ENCODE measurements at places on chromosomes 12 and 14.

- H3K27ac ChIP-seq, result no peak overlapping the region
- no peak for ATAC-seq
- peaks cover 49% of the 10 kb centered on the region for H3K36me3 ChIP-seq
- H3K27me3 ChIP-seq, result no peaks in the 10 kb centered on the region
Measured at GRCh38 chr12:110548678-110549077, 34.4 kb downstream of the PPTC7 start.

GRCh38 chr12:126160912-126161311 is 1095.7 kb downstream of the AACS start:
- H3K4me1 ChIP-seq, result no peaks in the 10 kb centered on the region
- no peak overlapping the region for H3K4me3 ChIP-seq
- H3K27ac ChIP-seq, result no peak overlapping the region
- no peaks in the 10 kb centered on the region for H3K36me3 ChIP-seq
- no peaks in the 10 kb centered on the region for H3K27me3 ChIP-seq
- no peak for ATAC-seq

- no peaks in the 10 kb centered on the region for H3K4me1 ChIP-seq
- H3K36me3 ChIP-seq, result no peaks in the 10 kb centered on the region
- no peak overlapping the region for H3K27ac ChIP-seq
- peak; percentile 25 for ATAC-seq
Measured at GRCh38 chr14:100804558-100805309, 21.2 kb upstream of the MEG3 start.

- H3K36me3 ChIP-seq, result peaks cover 16% of the 10 kb centered on the region
- H3K27ac ChIP-seq, result no peak overlapping the region
- H3K4me1 ChIP-seq, result peaks cover 78% of the 10 kb centered on the region
- no peak for ATAC-seq
Measured at GRCh38 chr12:116200812-116201211, 76.7 kb downstream of the MED13L start.

DNA sequence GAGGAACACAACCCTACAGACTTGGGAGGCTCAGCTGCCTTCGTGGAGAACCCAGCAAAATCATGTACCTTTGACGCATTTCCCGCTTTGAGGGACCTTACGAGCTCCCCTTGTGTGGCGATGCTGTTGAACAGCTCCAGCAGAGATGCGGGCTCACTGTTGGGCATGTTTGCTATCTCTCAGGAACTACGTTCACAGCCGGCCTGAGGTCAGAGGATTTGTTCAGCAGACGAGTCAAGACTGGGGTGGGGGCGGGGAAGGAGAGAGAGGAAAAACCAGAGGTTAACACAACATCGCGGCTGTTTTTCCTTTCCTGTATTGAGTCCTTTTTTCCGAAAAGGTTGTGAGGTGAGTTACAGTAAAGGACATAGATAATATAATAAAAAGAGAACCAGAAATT is 45.9 kb downstream of the SLC25A47 start:
- H3K27ac ChIP-seq, result no peak overlapping the region
- peaks cover 61% of the 10 kb centered on the region for H3K36me3 ChIP-seq
- H3K4me1 ChIP-seq, result peaks cover 37% of the 10 kb centered on the region
- H3K4me3 ChIP-seq, result no peak overlapping the region
- no peaks in the 10 kb centered on the region for H3K27me3 ChIP-seq
- no peak for ATAC-seq

DNA sequence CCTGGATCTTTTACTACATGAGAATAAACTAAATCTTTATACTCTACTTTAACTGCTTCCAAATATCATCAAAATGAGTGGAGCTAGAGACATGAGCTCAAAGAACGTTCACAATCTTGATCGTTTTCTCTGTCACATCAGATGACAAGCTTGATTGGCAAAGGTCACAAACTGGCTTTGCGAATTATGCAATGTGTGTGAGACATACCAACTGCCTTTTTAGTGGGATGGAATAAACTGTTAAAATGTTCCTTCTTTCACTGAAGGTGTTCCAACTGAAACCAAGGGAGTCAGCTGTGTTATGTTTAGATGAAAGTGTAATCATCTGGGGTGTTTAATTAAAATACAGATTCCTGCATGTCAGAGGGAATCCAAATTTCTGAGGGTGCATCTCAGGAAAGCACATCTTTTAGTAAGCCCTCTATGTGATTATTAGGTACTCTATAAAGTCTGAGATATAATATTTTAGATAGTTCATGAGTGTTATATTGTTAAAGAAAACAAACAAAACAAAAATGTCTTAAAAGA is 21.9 kb downstream of the KITLG start:
- H3K27me3 ChIP-seq, result no peaks in the 10 kb centered on the region
- H3K4me1 ChIP-seq, result no peaks in the 10 kb centered on the region
- no peaks in the 10 kb centered on the region for H3K36me3 ChIP-seq
- H3K27ac ChIP-seq, result no peak overlapping the region

DNA sequence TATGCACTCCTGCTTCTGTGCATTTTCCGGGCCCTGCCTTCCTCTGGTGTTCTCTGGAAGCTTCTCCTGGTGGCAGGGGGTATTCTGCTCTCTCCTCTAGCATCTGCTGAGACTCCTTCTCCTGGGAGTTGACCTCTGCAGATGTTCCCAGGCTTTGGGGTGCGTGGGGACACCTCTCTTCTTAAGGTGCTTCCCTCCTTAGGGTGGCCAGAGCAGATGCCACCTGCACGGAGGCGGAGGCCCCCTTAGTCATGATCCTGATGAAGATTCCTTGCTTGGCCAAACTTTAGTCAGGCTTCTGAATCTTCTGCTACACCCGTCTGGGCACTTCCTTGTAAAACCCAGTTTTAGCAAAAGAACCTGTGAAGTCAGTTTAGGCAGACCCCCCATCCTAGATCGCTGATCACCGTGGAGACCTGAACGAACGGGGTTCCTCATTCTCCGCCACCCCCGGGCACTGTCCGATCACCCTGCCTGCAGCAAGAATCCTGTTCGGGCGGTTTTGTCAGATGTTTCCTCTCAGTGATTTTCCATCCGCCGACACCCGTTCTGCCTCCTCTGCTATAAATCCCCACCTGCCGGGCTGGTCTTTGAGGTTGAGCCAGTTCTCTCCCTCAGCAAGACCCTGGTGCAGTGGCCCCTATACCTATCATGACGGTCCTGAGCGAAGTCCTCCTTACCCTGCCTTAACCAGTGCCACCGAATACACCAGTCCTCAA is 111.9 kb downstream of the CALM1 start:
- no peak overlapping the region for H3K27ac ChIP-seq
- peaks cover 6% of the 10 kb centered on the region for H3K4me1 ChIP-seq
- H3K27me3 ChIP-seq, result peaks cover 45% of the 10 kb centered on the region

GRCh38 chr14:54362759-54363437 is 33.9 kb upstream of the CDKN3 start:
- H3K27me3 ChIP-seq, result peaks cover 50% of the 10 kb centered on the region
- no peak overlapping the region for H3K4me3 ChIP-seq
- peaks cover 4% of the 10 kb centered on the region for H3K4me1 ChIP-seq
- no peak overlapping the region for H3K27ac ChIP-seq

DNA sequence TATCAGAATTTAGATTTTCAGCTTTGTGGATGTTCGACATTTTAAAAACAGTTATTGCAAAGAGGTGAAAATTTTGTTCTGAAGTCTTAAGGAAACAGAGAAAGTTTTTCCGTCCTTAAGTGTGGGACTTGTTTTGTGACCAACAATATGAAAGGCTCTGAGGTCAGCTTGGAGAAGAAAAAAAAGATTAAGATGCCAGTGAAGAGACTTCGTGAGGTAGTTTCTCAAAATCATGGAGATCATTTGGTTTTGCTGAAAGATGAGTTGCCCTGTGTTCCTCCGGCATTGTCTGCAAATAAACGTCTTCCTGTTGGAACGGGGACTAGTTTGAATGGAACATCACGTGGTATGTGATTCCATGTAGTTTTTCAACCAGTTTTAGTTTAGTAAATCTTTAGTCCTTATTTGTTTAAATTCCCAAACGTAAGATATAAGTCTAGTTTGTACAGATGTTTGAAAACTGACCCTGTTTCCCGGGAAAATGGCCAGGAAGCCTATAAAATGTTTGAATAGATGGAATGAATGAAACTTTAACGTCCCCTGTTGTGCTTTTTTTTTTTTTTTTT is 682 bp downstream of the KIAA0586 start:
- no peak for ATAC-seq
- peaks cover under 1% of the 10 kb centered on the region for H3K36me3 ChIP-seq
- peak overlapping the region; percentile 80 for H3K4me3 ChIP-seq
- no peaks in the 10 kb centered on the region for H3K27me3 ChIP-seq
- peak overlapping the region; percentile 93 for H3K27ac ChIP-seq
- H3K4me1 ChIP-seq, result peaks cover 29% of the 10 kb centered on the region

GRCh38 chr12:4190366-4191063 is 83.0 kb upstream of the CCND2 start:
- no peak overlapping the region for H3K27ac ChIP-seq
- H3K36me3 ChIP-seq, result no peaks in the 10 kb centered on the region
- H3K4me3 ChIP-seq, result no peak overlapping the region
- no peaks in the 10 kb centered on the region for H3K27me3 ChIP-seq

DNA sequence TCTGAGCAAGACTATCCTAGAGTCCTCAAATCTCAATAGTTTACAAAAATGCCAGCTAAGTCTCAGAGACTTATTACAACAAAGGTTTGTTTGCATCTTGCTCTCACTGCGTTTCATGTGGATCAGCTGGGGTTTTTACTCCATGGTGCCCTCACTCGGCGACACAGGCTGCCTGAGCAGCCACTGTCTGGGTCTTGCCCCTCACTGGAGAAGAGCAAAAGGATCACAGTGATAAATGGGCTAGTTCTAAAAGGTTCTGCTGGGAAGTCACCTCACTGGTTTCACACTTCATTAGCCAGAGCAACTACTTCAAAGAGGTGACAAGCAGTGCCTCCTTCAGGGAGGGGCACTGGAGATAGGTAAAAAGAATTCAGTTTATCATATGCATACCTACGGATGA is 392.0 kb downstream of the RPL10L start:
- no peaks in the 10 kb centered on the region for H3K4me1 ChIP-seq
- ATAC-seq, result no peak
- no peaks in the 10 kb centered on the region for H3K36me3 ChIP-seq
- H3K4me3 ChIP-seq, result no peak overlapping the region
- H3K27me3 ChIP-seq, result no peaks in the 10 kb centered on the region

DNA sequence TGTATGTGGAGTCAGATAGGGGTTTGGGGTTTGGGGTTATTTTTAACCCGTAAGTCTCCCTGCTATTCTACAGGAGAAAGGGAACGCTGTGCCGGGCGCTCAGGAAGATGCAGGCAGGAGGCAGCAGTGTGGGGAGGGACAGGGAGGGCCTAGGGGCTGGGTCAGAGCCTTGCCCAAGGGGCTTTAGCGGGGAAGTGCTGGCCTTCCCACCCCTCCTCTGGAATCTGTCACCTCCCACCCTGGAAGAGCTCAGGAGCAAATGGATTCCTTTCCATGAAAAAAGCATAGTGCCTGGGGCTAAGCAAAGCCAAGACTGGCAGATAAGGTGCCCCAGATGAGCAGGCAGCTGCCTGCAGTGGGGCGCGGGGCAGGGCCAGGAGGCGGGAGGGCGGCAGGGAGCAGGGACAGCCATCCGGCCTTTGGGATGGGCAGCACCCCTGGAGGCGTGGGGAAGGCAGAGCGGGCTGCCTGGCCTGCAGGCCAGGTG is 7.3 kb upstream of the INF2 start:
- H3K4me3 ChIP-seq, result no peak overlapping the region
- no peaks in the 10 kb centered on the region for H3K27me3 ChIP-seq
- no peaks in the 10 kb centered on the region for H3K36me3 ChIP-seq
- H3K4me1 ChIP-seq, result peaks cover 67% of the 10 kb centered on the region
- ATAC-seq, result no peak
- peak overlapping the region; percentile 87 for H3K27ac ChIP-seq

- H3K27me3 ChIP-seq, result no peaks in the 10 kb centered on the region
- peaks cover 19% of the 10 kb centered on the region for H3K36me3 ChIP-seq
- H3K4me3 ChIP-seq, result no peak overlapping the region
Measured at GRCh38 chr14:73365727-73366126, 92.6 kb downstream of the NUMB start.

DNA sequence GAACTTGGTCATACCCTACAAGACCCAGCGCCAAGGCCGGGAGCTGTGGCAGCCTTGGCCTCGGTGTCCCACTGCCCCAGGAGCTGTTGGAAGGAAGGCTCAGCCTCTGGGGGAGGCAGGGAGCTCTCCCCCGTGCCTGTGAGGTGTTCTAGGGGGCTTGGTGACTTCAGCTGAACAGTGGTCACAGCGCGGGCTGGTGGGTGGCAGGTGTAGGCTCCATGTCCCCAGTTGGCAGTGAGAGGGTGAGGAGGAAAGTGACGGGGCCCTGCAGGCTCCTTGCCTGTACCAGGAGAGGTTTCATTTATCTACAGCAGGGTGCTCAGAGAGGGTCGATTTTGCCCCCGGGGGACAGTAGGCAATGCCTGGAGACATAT is 47.5 kb downstream of the DLK1 start:
- no peaks in the 10 kb centered on the region for H3K36me3 ChIP-seq
- ATAC-seq, result no peak
- H3K4me3 ChIP-seq, result no peak overlapping the region
- H3K27me3 ChIP-seq, result peaks cover 7% of the 10 kb centered on the region

GRCh38 chr12:120993496-120993895 is 15.2 kb downstream of the HNF1A start:
- H3K4me3 ChIP-seq, result no peak overlapping the region
- no peaks in the 10 kb centered on the region for H3K4me1 ChIP-seq
- H3K27ac ChIP-seq, result no peak overlapping the region
- peaks cover 32% of the 10 kb centered on the region for H3K27me3 ChIP-seq
- ATAC-seq, result no peak
- H3K36me3 ChIP-seq, result no peaks in the 10 kb centered on the region

DNA sequence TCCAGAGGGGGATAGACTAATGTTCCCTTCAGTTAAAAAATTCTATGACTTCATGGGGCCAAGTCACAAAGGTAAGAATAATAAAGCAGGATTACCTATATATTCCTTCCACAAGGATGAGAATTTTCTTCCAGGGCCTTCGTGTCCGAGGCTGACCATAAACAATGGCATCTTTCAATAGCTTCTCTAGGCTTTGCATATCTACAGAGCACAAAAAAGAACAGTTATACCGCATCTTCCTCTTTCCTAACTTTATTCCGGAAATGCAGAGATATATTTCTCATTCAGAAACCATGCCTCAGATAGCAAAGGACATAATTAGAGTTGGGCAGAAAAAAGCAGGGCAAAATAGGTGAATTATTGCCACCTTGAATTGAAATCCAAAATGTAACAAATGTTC is 58.3 kb upstream of the ISM2 start:
- H3K27ac ChIP-seq, result no peak overlapping the region
- ATAC-seq, result no peak
- H3K4me1 ChIP-seq, result peaks cover 7% of the 10 kb centered on the region

DNA sequence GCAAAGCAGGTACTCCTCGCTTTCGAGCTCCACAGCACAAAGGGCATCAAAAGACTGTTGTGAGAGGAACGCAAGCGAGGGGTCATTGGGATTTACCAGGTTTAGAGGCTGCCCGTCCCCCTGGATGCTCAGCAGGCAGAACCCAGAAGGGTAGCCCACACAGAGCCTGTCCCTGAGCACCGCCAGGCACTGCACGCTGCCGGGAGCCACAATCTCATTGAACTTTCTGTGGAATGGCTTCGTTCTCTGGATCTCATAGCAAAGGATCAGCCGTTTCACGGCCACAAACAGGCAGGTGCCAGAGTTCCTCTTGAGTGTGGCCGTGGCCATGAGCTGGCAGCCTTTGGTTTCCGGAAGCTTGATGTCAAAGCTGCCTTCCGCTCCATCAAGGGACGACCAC is 21.5 kb downstream of the AMN start:
- peak overlapping the region; percentile 30 for H3K27ac ChIP-seq
- no peak overlapping the region for H3K4me3 ChIP-seq
- ATAC-seq, result no peak
- peaks cover 50% of the 10 kb centered on the region for H3K36me3 ChIP-seq

- ATAC-seq, result no peak
- H3K27me3 ChIP-seq, result no peaks in the 10 kb centered on the region
- peak overlapping the region; percentile 48 for H3K4me3 ChIP-seq
- peak overlapping the region; percentile 31 for H3K27ac ChIP-seq
- H3K4me1 ChIP-seq, result peaks cover 27% of the 10 kb centered on the region
- H3K36me3 ChIP-seq, result peaks cover 46% of the 10 kb centered on the region
Measured at GRCh38 chr12:53601296-53601847, 24.8 kb downstream of the ATF7 start.

Data from stimulated activated memory B cell treated with anti-CD40 and anti-IgM and Interleukin-4, amounts not matched to agents 10 μg/mL and 1 μg/mL and 100 μg/mL, for 72 hours (primary cell).